ENCODE measurements at places on chromosomes 6 and 20. TPM values are rescaled to one million over a fixed set of nuclear protein-coding genes. Genes with fewer than 3 reads are reported as not detected.

Gene EPPIN
- total RNA-seq: 0.39 TPM

Gene BFSP1
- total RNA-seq: 1.3 TPM

Gene TAGAP
- total RNA-seq: not detected

Gene BIRC7
- total RNA-seq: 0.07 TPM

Gene ISM1
- under 0.01 TPM for total RNA-seq

Measured in smooth muscle cell of the pulmonary artery (primary cell).